ENCODE measurements at places on chromosomes 13 and 19.

DNA sequence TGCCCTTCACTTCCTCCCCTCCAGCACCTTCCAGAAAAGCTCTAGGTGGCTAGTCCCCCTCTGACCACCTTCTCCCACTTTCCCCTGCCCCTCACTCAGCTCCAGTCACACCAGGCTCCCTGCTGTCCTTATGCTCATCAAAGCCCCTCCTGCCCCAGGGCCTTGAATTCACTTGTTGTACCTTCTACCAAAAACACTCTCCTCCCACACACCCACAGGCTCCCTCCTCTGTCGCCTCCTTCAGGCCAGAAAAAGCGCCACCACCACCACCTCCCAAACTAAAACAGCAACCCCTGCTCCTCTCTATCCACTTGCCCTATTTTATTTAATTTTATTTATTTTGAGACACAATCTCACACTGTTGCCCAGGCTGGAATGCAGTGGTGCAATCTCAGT is 4.8 kb upstream of the CEACAM16 start:
- peak; percentile 20 for DNase-seq

- DNase-seq: no peak
Measured at GRCh38 chr13:110841846-110842245, 73.0 kb downstream of the ANKRD10 start.

DNA sequence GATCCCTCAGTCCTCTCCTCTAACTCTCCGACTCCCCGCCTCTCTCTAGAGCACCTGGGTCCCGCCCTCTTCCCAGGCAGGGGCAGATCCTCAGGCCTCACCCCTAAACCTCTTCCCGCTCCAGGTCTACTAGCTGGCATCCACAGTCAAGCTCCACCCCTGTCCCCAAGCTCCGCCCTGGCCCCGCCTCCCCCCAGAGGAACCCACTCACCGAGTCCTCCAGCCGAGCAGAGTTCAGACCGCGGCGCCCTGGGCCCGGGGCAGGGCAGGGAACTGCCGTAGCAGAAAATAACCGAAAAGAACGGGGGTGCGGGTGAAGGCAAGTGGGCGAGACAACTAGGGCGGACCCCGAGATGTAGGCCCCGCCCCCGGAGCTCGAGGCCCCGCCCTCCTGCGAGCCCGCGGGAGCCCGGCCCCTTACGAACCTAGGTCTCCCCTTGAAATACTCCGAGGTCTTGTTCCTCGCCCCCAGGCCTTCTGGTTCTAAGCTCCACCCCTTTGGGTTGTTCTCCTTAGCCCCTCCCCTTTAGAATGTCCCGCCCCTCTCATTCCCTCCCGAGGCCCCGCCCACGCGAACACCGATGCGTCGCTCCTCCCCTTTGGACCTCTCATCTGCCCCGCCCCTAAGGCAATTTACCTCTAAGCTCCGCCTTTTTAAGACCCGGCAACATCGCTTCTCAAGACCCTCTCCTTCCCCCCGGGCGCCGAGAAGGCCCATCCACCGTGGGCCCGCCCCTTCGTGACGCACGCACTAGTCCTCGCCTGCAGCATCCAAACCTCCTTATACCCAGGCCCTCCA is at the start of gene GGN:
Gene GGN (minus strand): TSS at position 485 of the 799 bp plus-strand sequence. CDS start 773 bp downstream, outside the sequence.
- peak; percentile 95 for DNase-seq

DNA sequence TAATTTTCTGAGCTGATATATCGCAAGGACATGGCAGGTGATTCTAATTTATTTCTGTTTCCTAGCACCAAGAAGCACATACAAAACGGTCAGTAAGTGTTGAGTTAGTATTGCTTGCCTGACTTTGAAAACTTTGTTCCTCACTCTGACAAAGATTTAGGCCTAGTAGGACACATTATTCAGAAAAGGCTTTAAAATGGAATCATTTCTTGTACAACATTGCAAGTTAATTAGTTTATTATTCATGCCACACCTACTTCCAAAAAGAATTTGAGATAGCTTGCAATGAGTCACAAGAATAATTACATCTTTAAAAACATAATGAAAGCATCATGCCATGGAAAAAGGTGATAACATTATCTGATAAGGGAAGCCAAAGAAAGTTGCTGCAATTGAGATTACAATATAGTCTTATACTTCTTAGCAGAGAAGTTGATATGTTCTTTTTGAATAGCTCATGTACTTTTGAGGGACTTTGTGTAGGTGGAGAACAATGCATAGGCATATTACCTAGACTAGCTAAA is 474.2 kb downstream of the KLF5 start:
- DNase-seq: no peak

GRCh38 chr13:71350886-71351285 is 516.1 kb downstream of the DACH1 start:
- no peak for DNase-seq

DNA sequence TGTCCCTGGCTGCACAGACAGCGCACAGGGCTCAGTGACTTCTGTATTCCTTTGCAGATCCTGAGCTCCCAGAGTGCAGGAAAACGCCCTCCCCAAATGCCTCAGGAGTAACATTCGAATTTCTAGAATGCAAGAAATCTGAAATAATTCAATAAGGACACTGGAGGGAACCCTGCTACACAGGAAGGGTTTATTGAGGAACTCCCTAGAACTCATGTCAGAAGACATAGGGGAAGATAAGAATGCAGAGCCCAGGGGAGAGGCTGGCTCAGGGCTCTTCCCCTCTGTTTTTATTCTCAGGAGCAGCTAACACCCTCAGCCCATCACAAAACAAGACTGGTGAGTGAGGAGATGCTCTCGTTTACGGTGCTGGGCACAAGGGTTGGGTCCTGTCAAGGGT is 6.8 kb downstream of the LILRA1 start:
- DNase-seq: no peak

DNA sequence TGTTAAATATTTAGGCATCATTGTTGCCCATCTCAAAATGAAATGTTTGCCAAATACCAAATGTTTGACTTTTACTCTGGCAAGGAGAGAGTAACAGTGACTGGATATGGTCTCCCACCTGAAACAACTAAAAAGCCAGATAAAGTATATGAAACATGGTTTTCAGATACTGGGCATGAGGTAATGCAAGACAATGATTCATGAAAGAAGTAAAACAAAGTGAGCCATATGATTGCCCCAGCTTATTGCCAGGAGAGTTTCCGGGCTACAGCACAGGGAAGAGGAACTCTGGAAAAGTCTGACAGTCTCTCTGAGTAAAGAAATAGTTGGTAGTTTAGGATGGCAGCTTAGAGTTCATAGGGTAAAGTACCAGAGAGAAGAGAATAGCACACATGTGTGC is 354.6 kb downstream of the DNAJC15 start:
- DNase-seq: no peak
